ENCODE measurements at places on chromosomes 3 and 15.

DNA sequence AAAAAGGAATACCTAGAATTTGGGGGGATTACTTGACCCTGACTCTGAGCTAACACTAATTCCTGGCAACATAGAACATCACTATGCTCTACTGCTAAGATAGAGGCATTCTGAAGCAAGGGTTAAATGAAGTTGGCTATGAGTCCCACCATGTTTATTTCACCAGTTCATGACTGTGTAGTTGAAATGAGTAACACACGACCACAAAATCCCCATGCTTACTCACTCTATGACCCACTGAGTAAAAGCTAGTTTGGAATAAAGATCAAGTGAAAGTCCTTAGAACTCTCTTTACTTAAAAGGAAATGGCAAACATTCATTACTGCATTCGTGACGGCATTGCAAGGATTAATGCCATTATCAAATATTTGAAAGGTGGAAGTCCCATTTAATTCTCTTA, 47.4 kb downstream of the MRPL46 start:
- DNase-seq = no peak

DNA sequence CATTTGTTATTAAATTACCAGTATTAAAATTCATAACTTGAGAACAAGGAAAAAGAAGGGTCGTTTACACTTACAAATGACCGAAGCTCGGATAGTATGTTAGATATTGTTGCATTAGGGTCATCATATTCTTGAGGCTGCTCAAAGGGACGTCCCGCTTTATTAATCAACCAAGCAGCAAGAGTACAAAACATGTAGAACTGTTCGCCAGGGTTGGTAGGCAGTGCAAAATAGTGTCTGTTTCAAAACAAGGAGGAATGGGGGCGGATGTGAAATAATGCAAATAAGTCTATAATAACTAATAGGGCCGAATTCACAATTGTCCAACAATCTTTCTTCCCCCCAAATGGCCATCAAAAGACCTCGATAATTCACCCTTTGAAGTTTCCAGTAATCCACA, 2.9 kb downstream of the IFT57 start:
- no peak for DNase-seq

- DNase-seq = no peak
Observed at GRCh38 chr3:56422316-56422715, 46.0 kb downstream of the ERC2 start.

GRCh38 chr3:99472385-99472784, 166.0 kb upstream of the COL8A1 start:
- no peak for DNase-seq

GRCh38 chr15:67495585-67495984, 25.3 kb upstream of the C15orf61 start:
- no peak for DNase-seq
